LHCN-M2 (cell line): ENCODE measurements at places on chromosomes 12 and 14. TPM values are rescaled to one million over a fixed set of nuclear protein-coding genes. Genes with fewer than 3 reads are reported as not detected.
A peak's percentile ranks its signal among the peaks of the same experiment; 100 is the strongest.

- DNase-seq: peak; percentile 31
Observed at GRCh38 chr12:95473231-95473883, 595 bp upstream of the METAP2 start.

- no peak for DNase-seq
Observed at GRCh38 chr14:58977366-58977765, 211.1 kb upstream of the DAAM1 start.

- no peak for DNase-seq
Observed at GRCh38 chr14:66859063-66859671, 330.1 kb upstream of the GARIN2 start.

DNA sequence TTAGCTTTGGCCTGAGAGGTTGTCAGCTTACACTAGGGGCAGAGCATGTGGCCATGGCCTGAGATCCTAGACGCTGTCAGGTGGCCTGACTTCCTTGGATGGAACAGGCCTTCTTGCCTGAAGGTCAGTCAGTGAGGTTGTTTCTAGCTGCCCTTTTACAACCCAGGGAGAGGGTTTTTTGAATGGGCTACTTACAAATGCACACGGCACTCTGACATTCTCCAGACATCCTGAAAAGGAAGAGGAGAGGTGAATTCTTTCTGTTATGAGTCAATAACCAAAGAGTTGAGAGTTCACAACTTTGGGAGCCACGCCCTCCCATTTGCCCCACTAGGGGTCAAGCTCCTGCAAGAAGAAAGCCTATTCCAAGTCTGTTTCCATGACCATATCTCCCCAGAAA, 7.8 kb downstream of the KRT76 start:
- no peak for DNase-seq

DNA sequence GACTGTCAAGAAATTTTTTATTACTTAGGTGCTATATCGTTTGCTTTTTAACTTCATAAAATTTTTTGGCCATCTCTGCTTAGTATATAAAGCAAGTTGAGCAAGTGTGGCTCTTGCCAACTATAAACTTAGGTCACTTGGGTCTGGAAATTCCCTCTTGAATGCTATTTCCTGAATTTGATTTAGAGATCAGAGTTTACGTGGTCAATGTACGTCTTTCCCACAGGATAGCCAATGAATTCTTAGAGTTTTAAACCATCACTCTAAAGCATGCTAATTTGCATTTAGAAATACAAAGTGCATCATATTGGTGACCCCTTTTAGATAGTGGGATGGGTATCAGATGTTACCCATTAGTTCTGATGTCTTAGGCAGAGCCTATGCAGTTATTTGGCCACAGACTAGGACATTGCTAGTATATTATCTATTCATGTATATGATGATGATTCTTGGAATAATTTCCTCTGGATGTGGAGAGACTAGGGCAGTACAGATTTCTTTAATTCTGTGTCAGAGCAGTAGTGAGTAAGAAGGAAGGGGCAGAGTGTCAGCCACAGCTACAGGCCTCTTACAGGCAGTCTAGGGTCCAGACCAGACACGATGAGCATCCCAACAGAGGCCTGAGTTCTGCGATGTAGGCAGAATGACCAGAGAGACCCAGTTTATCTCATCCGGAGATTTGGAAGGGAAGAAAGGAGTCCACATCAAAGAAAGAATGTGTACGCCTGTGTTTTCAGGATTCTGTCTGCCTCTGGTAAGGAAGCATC, 30.3 kb downstream of the SCN8A start:
- no peak for DNase-seq

DNA sequence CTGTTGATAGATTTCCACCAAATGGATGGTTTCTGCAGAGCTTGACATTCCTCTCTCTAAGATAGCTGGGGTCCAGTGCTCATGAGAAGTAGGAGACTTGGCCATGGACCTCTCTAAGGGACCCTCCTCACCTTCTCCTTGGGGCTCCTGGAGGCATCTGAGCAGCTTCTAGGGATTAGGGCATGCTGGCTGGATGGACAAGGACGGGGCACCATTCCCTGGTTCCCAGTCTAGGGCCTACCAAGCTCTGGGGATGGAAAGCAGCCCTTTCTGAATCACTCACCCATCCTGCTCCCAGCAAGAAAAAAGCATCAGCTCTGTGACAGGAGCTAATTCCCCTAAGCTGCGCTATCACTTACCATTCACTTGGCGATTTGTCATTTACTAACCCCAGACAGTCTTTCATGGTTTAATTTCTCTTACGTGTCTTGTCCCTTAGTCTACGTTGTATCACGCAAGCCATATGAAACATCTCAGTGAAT, 39.5 kb downstream of the VWF start:
- no peak for DNase-seq

DNA sequence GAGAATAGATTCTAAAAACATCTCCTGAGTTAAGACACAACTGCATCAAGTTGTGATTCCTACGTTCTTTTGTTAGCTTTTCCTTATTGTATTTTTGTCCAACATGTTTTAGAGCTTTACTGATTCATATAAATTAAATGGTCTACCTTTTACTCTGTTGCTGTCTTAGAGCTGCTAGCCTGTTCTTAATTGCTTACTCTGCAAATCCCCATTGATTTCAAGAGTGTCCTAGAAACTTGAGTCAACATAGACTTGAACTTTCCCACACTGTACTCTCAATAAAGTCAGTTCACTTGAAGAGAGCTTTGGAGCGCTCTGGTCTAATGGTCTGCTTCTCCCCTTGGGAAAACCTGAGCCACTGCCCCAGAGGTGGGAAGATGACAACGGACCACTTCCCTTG, 343.9 kb downstream of the CCER1 start:
- DNase-seq: no peak

Gene POTEM
- not detected in 2 replicates for total RNA-seq

DNA sequence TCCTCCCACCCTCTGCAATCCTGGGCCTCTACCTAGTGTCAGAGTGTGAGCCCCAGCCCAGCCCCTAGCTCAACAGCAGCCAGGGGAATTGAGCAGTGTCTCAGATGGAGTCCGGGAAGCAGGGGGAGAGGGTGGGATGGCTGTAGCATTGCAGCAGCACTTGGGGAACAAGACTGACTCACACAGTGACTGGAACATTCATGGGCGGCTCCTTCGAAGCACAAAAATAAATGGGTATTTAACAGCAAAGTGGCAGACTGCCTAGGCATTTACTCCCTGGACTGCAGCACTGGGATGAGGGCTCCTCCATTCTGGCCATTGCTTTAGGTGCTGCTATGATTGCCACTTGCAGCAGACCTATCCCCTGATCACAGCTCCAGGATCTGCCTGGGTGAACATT, 46.0 kb upstream of the STK38L start:
- peak; percentile 69 for DNase-seq

GRCh38 chr12:112750971-112751370, 40.6 kb upstream of the RPH3A start:
- peak; percentile 1 for DNase-seq
